Activated CD4-positive, alpha-beta memory T cell treated with anti-CD3 and anti-CD28 coated beads for 36 hours (primary cell): ENCODE measurements at places on chromosomes 16 and 17.
A peak's percentile ranks its signal among the peaks of the same experiment; 100 is the strongest.

DNA sequence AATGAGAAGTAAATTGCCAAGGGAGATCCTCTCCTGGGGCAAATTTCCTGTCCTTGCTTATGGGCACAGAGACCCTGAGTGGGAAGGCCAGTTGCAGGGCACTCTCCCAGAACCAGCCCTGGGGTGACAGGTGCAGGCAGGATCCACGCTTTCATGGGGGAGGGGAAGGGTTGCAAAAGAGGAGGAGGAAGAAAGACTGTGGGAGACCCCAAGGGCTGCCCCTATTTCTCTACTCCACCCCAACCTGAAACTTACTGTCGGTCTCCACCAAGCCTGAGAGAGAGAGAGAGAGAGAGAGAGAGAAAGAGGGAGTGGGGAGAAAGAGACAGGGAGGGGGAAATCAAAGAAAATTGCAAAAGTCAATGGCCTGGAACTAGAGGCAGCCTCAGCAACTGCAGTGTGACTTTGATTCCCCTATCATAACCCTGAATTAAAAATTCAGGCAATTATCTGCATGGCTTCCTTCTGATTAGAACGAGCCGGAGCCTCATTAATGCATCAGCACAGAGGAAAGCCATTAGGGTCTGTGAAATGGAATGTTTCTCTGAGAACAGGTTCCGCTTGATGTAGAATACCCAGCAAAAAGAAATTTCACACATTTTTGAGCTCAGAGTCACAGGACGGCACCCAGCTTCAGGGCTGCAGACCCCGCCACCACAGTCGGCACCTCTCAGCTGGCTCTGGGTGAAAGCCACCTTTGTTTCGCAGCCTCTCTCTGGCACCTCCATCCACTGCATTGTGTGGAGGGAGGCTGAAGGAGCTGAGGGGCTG is 45.1 kb upstream of the HNF1B start:
- DNase-seq: no peak

DNA sequence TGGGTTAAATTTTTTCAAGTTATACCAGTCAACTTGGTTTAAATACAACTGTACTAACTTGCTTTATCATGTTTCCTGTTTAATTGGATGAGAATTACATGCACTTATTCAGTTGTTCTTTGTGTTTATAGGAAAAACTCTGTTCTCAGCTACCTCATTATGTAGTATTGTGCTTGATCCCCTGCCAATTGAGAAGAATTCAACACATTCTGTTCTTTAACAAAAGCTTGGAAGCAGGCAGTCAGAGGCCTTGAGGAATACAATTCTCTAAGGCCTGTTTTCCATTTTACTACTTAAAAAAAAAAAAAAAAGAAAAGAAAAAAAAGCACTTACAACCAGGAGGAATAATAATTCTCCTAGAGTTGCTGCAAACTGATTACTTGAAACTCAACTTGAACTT is 60.6 kb upstream of the CMIP start:
- DNase-seq: no peak

DNA sequence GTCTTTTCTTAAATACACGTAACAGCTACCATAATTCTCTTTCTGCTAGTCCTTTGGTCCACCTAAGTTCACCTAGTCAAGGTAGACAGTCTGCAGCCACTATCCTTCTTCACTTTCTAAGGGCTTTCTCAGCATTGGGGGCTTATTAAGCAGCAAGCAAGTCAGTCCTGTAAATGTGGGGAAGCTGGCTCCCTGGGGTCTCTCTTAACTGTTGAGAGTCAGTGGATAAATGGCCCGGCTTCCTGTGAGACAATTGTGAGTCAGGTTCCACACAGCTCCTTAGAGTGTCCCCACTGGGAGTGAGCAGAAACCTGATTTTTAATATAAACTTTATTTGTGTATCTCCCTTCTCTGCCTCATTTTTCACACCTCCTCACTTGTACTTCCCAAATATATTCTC is 132.1 kb downstream of the CDH13 start:
- no peak for DNase-seq

DNA sequence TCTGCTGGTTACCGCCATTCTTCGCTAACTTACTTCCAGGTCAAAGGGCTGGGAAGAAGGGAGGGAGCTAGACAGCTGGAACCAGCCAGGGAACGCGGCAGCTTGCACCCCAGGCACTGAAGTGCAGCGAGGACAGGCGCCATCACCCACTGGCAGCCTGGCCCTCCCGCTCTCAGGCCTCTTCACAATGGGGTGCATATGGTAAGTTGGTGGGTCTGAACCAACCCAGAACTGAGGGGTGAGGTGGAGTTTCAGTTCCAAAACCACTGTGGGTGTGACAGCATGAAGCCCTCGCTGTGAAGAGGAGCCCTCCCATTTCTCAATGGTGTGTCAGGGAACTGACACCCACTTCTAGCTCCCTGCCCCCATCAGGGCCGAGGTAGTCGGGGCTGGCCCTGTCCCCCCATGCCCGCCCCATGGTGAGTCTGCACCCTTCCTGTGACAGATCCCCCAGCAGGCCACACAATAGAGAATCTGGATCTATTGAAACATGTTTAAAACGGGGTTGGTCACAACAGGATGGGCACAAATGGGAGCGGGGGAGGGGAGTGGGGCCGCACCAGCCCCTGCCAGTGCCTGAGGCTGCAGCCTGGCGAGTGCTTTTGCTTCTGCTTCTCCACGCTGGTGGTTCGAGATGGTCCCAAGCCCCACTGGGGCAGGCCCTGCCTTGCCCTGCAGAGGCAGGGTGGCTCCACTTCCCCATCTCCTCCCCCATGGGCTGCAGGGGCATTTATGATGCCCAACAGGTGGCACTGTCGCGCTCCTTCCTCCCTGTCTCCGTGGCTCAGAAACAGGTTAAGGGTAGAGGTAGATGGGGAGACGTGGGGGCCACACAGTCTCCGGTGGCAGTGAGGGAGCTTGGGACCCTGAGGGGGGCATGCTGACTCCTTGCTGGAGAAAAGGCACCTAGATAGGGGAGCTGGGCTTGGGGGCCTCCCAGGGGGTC is 2.3 kb downstream of the LIMD2 start:
- DNase-seq: peak; percentile 90

- peak; percentile 98 for DNase-seq
Observed at GRCh38 chr16:89701425-89702406, at the start of gene SPATA2L. TSS of gene SPATA2L (minus strand) at chr16:89701705. CDS start at chr16:89701232, 473 bp downstream.

GRCh38 chr16:78882751-78883150 is 717.8 kb downstream of the MAF start:
- peak; percentile 67 for DNase-seq

- DNase-seq: peak; percentile 56
Observed at GRCh38 chr17:67779098-67779672, 46.1 kb upstream of the BPTF start.

GRCh38 chr16:79589601-79590102 is 10.9 kb downstream of the MAF start:
- peak; percentile 27 for DNase-seq

- no peak for DNase-seq
Observed at GRCh38 chr17:3782751-3783150, 18.2 kb downstream of the ITGAE start.

DNA sequence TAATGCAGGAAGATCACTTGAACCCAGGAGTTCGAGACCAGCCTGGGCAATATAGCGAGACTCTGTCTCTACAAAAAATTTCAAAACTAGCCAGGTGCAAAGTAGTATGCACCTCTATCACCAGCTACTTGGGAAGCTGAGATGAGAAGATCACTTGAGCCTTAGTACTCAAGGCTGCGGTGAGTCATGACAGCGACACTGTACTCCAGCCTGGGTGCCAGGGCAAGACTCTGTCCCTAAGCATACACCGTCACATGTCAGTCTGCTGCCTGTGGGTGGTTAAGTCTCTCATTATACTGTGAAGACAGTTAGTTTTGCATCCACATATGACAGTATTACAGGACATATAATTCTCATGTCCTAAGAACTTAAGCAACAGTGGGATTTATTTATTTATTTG is 21.8 kb downstream of the NMRAL1 start:
- no peak for DNase-seq

GRCh38 chr16:65476448-65476955 is 354.6 kb upstream of the CDH11 start:
- no peak for DNase-seq

DNA sequence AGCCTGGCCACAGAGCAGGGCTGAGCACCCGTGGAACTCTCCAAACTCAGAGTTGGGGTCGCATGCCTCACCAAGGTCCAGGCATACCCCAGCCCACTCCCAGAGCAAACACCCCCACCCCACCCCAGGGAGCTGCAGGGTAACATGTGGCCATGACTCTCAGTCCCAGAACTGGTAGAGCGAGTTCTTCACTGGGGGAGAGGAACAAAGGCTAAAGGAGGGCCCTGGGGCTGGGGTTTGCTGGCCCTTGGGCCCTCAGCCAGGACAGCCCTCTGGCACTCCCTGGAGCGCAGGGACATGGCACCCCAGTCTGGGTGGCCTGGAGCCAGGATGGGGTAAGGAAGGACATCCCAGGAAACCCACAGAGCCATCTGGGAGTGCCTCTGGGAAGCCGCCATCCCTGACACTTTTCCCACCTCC is 4.2 kb downstream of the HID1 start:
- DNase-seq: no peak

DNA sequence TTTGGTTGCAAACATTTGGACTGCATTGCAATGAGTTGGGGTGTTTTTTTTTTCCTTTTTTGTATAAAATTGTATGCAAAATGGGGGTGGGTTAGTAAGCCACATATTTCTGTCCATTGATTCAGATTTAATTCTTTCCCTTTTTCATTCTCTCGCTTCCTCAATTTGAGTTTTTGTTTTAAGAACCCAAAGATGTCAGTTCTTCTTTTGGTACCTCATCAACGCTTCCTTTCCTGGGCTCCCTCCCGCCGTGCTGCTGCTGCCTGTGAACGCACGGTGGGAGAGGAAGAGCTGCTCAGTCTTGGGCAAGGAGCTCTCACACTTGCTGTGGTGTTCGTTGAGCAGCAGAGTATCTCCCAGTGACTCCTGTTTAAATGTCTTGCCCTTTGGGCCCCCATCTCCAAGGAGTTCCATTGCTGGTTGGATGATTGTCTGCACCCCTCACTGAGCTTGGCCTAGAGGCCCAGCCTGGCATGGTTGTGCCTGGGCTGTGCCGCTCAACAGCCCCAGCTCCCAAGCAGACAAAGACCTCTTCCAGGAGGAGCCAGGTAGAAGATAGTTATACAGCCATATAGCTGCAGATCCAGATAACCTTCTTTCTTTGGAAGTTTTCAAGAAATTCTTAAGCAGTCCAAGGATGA is 13.6 kb downstream of the UBFD1 start:
- no peak for DNase-seq

- no peak for DNase-seq
Observed at GRCh38 chr17:78180083-78180482, 6.8 kb downstream of the TK1 start.

DNA sequence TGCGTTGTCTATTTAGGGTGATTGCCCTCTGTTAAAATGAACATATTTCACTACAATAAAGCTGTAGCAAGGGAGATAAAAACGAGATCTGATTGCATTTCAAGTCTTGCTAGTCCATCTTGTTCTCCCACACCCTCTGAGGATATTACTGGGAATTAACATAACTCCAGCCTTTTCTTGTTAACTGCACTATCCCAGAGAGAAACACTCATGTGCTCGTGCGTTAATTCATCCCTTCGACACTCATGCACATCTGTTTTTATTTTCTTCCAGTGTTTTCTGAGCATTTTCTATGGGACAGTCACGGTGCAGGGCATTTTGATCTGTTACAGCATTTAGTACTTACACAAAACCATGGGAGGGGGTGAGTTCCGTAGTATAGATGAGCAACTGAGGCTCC is 202.1 kb downstream of the CYLD start:
- DNase-seq: no peak

DNA sequence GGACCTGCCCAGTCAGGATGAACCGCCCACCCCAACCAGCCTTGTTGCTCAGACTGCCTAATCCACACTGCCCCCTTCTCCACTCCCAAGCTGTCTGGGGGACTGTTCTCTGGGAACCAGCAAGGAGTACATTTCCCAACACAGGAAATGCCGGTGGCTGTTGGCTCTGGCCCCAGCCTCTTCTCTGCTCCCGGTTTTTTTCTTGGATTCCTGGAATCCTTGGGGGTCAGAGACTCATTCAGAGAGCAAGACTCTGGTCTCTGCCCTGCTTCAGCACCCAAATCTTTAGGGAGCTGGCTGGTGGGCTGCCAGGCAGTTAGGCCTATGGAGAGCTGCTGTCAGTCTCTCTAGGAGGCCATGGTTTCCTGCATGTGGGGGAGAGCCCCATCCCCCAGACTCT is 10.8 kb upstream of the MTMR4 start:
- DNase-seq: no peak

DNA sequence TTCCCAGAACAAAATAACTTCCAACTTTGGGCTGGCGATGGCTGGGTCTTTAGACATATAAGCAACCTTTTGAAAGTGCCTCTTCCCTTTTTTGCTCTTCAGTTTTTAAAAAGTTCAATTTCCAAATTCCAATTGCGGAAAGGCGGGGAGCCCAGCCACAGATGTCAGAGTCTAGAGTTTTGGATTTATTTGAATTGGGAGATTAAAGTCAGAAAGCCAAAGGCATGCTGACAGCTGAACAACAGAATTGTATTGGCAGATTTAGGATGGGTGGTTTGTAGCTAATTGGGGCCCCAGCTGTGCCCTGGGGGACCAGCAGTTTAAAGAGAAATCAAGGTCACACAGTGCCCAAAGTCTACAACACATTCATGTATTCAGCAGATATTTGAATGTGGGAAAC is 10.5 kb downstream of the YPEL2 start:
- no peak for DNase-seq

DNA sequence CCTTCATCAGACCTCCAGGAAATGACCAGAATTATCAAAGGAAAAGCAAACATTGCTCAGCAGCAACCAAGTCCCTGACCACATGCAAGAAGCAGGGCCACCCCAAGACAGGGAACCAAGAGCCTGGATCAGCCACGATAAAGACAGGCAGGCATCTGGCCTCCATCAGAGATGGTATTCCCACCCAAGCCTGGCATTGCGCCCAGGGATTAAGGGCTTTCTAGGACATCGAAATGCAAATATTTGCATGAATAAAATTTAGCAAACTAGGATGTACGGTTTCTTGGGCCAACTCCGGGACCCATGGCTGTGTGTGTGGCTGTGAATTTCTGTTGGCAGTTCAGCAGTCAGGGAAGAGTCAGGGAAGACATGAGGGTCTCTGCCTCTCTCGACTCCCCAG is 241.4 kb upstream of the DYNLRB2 start:
- DNase-seq: no peak

DNA sequence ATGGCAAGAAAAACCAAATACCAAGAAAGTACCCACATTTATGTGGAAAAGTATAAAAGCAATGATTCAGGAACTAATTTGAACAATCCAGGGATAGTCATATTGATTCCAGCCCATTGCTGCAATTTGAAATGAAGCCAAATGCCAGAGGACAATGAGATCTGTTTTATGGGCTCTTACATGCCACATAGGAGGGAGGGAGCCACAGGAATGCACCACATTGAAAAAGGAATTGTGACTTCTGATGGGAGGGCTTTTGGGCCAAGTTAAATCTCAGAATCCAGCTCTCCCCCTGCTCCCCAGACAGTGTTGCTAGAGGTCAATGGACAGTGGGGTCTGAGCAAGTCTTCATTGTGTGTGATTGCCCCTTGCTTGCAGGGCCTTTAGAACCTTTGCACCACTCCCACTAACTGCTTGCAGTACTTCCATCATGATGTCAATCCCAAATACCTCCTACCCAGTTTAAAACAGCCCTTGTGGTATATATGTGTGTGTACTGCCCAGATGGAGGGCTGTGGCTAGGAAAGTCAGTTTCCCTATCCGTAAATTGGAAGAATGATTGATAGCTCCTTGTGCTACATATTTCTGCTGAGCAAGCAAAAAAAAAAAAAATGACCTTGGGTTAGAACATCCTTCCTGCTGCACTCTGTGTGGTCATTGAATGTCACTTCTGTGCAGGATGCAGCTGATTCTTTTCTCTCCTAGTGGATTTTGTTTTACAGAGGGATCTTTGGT is 406.8 kb downstream of the UTP18 start:
- DNase-seq: no peak

GRCh38 chr17:830950-831349 is 48.8 kb downstream of the MRM3 start:
- no peak for DNase-seq
